ENCODE measurements at places on chromosomes 13 and 19.

GRCh38 chr13:101139081-101139480 lies 277.2 kb downstream of the NALCN start:
- peak; percentile 73 for DNase-seq

DNA sequence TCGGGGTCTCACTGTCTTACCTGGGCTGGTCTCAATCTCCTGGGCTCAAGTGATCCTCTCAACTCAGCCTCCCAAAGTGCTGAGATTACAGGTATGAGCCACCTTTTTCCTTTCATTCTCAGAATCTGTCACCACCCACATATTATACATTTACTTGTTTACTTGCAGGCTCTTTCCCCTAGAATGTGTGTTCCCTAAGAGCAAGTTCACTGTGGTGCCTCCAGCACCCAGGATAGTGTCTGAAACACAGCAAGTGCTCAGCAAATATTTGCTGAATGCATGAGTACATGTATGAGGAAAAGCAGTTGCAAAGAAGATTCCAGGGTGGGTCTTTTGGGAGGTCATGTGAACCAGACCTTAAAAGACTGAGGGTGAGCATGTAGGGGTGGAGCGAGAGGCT lies 96.8 kb downstream of the RGCC start:
- no peak for DNase-seq

DNA sequence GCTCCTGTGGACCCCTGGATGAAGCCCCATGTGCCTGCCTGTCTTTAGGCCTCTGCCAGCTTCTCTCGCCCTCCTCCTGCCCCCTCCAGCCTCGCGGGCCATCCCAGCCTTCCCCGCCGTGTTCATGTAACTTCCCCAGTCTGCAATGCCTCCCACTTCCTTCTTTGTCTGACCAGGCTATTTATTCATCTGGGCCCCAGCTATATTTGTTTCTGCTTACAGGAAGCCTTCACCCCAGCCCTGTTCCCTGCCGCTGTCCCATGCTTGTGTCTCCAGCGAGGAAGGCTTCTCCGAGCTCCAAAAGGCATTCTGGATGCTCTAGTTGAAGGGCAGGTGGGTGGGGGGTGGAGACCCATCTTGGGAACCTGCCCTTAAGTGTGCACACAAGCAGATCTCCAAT lies 7.9 kb upstream of the C3 start:
- DNase-seq, result no peak

- peak; percentile 51 for DNase-seq
Observed at GRCh38 chr19:47573071-47574026, at the start of gene ZNF541. ZNF541 (minus strand) TSS chr19:47573148; CDS start chr19:47555856, 17,292 bp downstream.

- DNase-seq, result peak; percentile 47
Observed at GRCh38 chr19:48443256-48443655, 2.5 kb upstream of the GRWD1 start.

DNA sequence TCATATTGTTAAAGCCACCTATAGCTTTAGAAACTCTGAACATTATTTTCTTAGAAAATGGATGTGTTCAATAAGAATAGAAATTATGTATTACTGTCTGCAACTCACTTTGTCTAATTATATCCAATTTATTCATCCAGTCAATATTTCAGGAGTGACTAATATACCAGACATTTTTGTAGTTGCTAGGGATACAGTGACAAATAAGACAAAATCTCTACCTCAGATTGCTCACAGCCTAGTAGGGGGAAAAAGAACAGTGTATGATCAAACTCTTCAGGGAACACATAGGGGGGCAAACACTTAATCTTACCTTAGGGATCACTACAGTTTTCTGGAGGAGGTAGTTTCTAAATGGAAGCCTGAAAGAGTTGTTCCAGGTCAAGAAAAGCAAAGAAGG lies 8.6 kb downstream of the BRCA2 start:
- DNase-seq, result no peak

GRCh38 chr19:7718668-7719067 lies 13.2 kb downstream of the CLEC4G start:
- no peak for DNase-seq

DNA sequence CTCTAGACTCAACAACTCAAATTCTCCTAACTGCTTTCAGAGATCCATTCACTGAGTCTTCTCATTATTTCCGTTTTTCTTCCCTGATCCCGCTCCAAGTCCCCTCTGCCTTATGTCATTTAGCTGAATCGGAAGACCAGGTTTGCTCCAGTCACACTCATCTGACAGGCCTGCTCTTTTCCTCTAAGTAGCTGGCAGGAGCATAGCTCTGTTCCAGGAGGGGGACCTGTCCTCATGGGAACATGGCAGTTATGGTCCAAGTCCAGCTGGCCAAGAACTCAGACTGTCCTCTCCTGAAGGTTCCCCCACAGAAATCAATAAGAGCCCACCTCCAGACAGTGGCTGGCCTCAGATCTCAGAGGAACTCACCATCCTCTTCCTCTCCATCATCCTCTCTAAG lies 130.9 kb upstream of the SERP2 start:
- no peak for DNase-seq

- DNase-seq, result no peak
Observed at GRCh38 chr13:38483623-38484022, 134.0 kb downstream of the UFM1 start.

- DNase-seq, result no peak
Observed at GRCh38 chr13:114122591-114123211, 9.7 kb downstream of the RASA3 start.

GRCh38 chr19:48539503-48540096 lies 12.4 kb upstream of the SULT2B1 start:
- peak; percentile 96 for DNase-seq

GRCh38 chr19:33407140-33407551 lies 33.6 kb downstream of the CEBPG start:
- no peak for DNase-seq

DNA sequence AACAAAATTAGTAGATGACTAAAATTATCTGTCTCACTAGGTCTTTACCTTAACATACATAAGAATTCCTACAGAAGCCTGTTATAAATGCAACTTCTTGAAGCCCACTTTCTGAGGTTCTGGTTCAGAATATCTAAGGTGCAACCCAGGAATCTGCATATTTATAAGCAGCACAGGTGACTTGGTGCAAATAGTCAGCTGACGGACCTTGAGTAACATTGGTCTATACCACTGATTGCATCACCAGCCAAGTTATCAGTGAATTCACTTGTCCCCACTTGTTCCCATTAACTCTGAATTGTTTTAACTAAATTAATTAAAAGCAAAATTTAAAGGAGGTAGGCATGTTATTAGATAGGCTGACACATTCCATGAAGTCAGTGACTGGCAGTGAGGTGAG lies 109.9 kb downstream of the FRY start:
- no peak for DNase-seq

GRCh38 chr13:100746953-100747683 lies 72.5 kb upstream of the TMTC4 start:
- no peak for DNase-seq

- peak; percentile 78 for DNase-seq
Observed at GRCh38 chr19:49432141-49433073, 7.2 kb downstream of the GFY start.

DNA sequence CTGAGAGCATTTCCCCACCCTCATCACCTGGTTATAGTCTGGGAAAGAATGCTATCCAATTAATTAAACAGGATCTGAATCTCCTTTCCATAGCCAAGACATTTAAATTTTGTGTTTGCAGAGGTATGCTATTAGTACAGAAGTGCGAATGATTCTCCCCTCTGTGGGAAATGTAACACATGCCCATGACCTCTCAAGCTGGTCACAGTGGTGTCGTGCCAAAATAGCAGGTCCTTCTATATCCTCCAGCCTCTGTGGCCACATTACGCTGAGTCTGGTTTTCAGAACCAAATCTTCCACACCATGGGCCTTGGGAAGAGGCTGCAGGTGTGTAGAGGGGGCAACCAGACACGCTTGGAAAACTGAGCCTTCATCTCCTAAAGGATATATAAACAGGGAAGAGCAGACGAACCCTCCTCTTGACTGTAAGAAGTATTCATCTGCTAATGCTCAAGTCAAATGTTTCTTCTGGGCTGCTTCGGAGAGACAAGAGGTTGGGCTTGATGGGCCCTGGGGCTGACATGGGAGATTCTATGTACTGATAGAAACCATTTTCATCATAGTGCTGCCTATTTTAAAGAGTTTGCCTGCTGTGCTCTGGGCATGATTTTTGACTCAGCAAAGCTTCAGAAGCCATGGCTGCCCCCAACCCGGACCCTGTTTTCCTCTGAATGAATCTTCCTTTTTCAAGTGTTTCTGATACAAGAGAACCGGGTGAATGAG lies 197.6 kb downstream of the DNAJC15 start:
- DNase-seq, result no peak

DNA sequence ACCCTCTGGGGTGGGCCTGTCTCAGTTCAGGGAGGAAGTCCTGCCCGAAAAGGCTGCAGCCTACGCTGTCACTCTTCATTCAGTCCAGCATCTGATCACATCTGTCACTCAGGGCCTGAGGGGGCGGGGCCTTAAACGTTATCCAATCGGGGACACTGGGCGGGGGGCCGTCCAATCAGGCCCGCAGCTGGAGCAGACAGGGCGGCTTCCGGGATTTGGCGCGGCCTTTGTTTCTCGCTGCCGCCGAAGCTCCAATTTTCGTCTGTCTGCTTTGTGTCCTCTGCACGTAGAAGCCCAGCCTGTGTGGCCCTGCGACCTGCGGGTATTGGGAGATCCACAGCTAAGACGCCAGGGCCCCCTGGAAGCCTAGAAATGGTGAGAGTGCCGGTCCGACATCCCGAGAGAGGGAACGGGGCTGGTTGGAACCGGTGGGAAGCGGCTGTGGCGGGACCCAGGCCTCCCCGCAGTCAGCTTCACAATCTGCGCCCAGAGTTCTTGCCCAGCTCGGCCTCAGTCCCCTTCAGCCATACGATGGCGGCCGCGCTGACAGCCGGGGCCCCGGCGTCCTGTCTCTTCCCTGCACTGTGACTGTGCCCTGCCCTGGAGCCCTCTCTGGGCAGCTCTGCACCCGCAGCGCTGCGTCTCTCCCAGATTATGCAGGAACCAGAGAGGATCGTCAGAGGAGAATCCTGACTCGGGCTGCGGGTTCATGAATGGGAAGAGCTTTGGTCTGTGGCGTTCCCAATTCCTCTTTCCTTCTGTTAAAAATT lies at the start of gene ZNF730:
Gene ZNF730, plus strand, starts transcription at position 224 of the 770 bp plus-strand sequence. Its CDS starts 149 bp downstream, at position 373.
- peak; percentile 91 for DNase-seq

DNA sequence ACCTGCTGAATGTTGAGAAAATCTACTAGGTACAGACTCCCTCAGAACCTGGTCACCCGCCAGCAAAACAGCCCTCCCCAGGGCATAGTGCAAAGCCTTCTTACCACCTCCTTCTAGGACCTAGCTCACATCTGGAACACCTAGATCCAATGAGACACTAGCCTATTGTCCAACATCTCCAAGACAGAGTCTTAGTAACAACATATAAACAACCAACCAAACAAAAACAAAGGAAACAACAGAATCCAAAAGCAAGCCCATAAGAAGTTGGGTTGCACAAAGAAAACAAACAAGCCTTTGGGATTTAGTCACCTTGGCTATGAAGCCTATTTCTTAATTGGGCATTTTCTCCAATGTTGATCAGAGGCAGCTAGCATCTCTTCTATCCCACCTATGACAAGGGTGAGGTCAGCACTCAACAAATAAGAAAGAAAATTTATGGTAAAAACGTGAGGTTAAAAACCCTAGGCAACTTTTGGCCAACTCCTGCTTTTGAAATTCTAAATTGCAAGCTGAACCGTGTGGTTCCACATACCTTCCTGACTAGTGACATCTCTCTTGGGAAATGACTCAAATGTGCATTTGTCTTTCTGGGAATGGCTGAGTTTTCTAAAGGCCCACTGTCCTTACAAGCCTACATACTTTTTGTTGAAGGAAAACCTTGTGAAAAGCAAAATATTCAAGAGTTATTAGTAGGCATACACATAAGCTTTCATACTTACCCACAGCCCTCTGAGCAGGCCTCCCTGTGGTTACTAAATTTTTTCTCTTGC lies 66.7 kb downstream of the FAM216B start:
- no peak for DNase-seq

DNA sequence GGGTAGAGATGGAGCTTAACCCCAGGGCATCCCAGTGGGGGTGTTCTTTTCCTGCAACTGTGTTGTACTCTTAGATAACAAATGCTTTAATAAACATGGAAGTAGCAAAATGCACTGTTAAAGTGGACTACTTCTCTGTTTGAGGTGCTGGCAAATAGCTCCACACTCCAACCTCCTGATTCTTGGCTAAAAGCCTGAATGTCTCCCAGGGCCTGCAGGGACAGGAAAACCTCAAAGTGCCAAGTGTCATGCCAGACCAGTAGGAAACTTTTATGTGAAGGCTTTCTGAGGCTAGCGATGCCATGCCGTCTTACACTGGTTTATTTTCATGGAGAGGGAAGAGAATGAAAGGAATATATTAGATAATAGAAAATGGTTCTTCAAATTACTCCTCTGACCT lies 6.8 kb downstream of the FREM2 start:
- no peak for DNase-seq

GRCh38 chr13:83815598-83815997 lies 66.7 kb downstream of the SLITRK1 start:
- no peak for DNase-seq

GRCh38 chr13:58587183-58587582 lies 955.6 kb downstream of the PCDH17 start:
- no peak for DNase-seq

GRCh38 chr19:12075538-12076139 lies 11.1 kb downstream of the ZNF844 start:
- no peak for DNase-seq

DNA sequence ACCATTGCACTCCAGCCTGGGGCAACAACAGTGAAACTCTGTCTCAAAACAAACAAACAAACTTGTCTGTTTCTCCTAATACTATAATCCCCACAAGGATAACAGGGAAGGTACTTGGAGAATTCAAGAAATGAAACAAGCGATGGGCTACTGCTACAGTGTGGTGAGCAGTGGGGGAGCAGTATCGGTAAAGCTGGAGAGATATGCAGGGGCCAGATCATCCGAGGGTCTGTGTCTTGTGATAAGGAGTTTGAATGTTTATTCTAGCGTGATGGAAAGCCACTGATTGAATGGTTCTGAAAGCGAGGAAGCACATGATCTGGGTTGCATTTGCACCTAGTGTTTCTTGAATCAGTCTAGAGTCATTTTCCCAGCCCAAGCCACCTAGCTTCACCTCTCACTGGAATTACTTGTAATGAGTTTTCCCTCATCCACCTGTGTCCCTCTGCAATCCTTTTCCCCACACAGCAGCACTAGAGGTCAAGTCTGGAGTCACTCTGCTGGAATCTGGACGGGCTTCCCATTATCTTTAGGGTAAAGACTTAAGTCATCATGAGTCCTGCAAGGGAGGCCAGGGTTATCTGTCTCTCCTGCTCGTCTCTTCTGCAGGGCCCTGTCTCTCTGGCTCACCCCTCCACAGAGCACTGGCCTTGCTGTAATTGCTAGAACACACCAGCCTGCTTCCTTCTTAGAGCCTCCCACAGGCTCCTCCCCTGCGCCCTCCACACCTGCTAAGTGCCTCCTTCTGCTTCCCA lies 162.3 kb downstream of the KLF5 start:
- peak; percentile 11 for DNase-seq

Data from NCI-H146 (cell line).